Activated naive CD8-positive, alpha-beta T cell treated with anti-CD3 and anti-CD28 coated beads, Interleukin-2, amount 10 ng/mL, durations not matched to agents 7 days and 5 days (primary cell): ENCODE measurements at places on chromosomes 11 and 22.

DNA sequence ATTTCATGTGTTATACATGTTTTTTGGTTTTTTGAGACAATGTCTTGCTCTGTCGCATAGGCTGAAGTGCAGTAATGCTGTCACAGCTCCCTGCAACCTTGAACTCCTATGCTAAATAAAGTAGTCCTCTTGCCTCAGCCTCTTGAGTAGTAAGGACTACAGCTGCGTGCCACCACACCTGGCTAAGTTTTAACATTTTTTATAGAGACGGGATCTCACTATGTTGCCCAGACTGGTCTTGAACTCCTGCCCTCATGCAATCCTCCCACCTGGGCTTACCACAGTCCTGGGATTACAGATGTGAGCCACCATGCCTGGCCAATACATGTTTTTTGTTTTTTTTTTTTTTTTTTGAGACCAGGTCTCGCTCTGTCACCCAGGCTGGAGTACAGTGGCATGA lies 33.9 kb downstream of the SWAP70 start:
- no peaks in the 10 kb centered on the region for H3K27me3 ChIP-seq
- H3K27ac ChIP-seq, result no peak overlapping the region
- H3K4me1 ChIP-seq, result peaks cover 9% of the 10 kb centered on the region

DNA sequence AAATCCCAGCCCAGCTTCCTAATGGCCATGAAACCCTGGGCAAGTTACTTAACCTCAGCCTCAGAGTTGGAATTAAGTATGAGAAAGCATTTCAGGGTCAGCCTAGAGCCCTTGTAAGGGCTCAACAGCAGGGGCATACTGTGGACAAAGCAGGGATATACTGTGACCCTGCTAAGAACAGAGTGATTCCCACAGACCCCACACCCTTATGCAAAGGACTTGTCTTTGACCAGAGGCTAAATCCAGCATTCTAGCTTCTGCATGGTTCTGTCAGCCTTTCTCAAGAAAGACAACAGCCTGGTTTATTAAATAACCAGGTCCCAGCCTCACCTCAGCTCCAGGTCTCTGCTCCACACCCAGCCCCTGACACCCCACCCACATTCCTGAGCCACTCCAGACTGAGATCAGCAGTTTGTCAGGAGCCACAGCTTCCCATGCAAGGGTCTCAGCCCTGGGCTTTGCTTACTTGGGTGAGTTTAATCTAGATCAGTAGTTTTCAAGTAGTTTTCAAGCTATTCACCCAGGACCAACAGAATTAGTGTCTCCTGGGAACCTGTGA lies 69.2 kb downstream of the GALNT18 start:
- DNase-seq, result no peak
- H3K4me3 ChIP-seq, result no peak overlapping the region
- H3K27ac ChIP-seq, result no peak overlapping the region
- H3K4me1 ChIP-seq, result no peaks in the 10 kb centered on the region
- H3K27me3 ChIP-seq, result peaks cover 2% of the 10 kb centered on the region

DNA sequence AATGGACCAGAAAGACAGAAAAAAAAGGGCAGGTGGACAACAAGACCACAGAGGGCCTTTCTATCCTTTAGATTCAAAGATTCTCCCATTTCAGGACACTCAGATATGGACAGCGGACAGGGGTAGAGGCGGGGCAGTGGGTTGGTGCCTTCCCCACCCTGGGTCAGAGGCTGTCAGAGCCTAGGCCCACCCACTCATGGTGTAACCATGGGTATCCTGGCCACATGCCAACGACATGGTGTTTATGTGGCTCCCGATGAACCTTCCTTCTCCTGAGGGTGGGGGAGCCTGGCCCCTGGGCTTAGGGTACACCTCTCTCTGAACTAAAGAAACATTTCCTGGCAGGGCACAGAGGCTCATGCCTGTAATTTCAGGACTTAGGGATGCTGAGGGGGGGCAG lies 14.3 kb upstream of the P2RY2 start:
- no peak overlapping the region for H3K27ac ChIP-seq
- DNase-seq, result no peak
- no peaks in the 10 kb centered on the region for H3K4me1 ChIP-seq
- no peaks in the 10 kb centered on the region for H3K36me3 ChIP-seq
- peaks cover 37% of the 10 kb centered on the region for H3K27me3 ChIP-seq

- peaks cover 15% of the 10 kb centered on the region for H3K4me1 ChIP-seq
- DNase-seq, result peak; percentile 72
- peaks cover 11% of the 10 kb centered on the region for H3K36me3 ChIP-seq
- H3K27ac ChIP-seq, result no peak overlapping the region
- peak overlapping the region; percentile 25 for H3K4me3 ChIP-seq
- no peaks in the 10 kb centered on the region for H3K27me3 ChIP-seq
These were observed 12.7 kb downstream of the MAFF start for GRCh38 chr22:38214302-38215056.

DNA sequence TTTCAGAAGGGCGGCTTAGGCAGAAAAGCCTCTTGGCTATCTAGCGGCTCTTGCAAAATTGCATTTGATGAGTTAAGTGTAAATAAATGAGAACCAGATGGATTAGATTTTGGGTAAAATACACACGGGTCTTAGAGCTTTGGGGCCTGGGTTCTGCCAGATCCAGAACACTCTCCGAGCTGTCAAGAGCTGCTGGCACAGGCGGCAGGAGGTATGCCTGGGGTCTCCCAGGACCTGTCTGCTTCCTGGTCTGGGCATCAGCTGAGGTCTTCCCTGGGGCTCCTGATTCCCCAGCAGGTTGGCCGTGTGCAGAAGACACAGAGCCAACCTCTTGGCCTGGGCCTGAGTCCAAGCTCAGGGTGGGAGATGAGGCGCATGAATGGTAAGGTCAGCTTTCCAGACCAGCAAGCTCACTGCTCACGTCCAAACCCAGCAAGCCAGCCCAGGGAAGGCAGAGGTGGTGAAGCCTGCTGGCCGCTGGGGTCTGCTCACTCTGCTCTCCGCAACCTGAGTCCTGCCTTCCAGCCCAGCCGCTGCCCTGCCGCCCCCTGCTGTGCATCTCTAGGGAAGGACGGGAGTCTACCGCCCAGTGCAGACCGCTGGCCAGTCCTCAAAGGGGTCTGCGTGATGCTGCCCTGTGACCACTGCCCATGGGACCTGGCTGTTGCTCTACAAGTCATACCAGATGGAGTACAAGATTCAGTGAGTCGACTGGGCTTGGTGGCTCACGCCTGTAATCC lies 44.9 kb downstream of the SCUBE1 start:
- no peaks in the 10 kb centered on the region for H3K27me3 ChIP-seq
- H3K27ac ChIP-seq, result no peak overlapping the region
- no peak for DNase-seq
- H3K4me1 ChIP-seq, result no peaks in the 10 kb centered on the region
- H3K4me3 ChIP-seq, result no peak overlapping the region
- H3K36me3 ChIP-seq, result no peaks in the 10 kb centered on the region

DNA sequence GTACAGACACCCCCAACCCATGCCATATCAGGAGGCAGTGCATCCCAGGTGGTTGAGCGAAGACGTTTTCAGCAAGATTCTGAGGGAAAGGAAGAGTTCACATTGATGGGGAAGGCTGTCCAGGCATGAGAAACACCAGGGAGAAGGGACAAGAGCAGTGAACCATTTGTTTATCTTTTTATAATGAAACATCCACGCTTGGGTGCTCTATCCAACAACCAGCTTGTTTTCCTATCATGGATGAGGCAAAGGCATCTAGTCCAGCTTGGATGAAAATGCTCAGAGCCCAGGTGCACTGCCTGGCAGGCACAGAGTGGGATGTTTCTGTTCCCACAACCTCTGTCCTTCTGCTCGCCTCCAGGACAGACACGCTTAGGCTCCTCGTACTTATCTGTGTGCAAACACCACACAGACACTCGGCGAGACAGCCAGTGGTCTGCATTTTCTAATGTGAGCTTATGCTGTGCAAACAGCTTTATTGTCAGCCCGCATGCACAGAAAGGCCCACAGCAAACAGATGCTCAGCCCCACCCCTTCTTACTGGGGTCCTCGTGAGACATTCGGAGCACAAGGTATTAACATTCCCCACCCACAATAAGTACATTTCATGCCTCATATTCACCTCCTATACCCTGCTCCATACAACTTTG lies 45.4 kb upstream of the NTM start:
- no peak for DNase-seq
- H3K27ac ChIP-seq, result no peak overlapping the region
- H3K27me3 ChIP-seq, result no peaks in the 10 kb centered on the region
- H3K4me3 ChIP-seq, result no peak overlapping the region
- no peaks in the 10 kb centered on the region for H3K4me1 ChIP-seq

DNA sequence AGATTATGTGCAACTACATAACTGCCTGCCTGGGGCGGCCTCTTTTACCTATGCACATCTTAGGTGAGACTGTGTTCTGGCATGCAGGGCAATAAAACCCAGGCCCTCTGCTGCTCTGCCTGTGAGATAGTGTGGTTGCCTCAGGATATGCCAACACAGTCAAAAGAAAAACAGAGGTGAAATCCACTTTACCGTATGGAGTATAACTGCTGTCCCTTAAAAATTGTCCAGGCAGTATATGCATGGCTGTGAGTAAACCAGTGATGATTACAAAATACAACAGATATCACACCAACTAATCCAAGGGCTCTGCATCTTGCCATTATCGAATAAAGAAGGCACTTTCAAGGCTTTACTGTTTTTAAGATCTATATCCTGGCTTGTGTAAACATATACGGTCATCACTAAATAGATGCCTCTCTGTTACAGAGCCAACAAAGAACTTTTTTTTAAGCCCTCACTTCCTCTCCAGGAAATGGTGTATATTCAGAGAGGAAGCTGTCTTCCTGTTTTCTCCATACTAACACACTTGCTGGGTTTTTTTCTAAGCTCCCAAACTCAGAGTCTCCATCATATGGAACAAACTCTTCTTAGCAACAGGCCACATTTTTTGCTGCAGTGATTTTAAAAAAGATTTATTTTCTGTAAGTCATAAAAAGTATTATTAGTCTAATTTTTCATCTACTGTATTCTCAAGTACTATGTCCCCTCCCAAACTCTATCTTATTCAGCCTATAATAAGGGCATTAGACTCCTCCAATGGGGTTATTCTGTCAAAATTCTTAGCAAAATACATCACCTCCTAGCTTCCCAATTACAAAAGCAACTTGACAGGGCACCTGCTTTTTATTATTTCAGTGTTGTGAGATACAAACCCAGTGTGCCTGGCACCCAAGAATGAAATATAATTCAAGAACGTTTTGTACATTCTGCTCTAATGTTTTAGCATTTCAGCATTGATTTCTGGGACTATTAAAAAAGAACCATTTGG lies 135.2 kb downstream of the MAML2 start:
- H3K4me3 ChIP-seq, result peak overlapping the region; percentile 74
- H3K27ac ChIP-seq, result peak overlapping the region; percentile 91
- no peak for DNase-seq

DNA sequence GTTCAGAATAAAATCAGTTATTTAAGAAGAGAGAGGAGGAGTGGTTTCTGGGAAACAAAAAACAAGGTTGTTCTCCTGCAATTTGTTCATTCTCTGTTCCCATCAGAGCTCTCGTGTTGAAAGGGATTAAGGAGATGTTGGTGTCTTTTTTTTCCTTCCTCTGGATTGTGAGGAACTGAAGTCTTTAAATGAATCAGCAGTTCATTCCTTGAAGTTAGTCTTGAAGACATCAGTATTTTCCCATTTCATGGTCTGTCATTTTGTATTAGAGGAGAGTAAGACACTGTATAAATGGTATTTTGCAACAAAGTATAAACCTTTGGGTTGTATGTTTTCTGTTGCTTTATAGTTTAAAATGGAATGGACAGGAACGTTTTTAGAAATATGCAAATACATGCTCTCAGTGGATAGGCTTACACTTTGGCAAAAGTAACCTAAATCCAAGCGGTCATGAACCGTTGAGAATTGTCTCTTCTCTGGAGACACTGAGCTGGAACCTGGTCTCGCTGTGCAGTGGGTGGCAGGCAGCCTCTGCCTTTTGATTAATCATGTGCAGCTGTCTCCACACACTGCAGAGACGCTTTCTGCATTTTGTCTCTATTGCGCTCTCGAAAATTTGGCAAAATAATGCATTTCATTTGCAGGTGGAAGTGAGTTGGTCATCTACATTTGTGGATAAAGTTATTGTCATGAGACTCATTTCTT lies 33.0 kb downstream of the SAMM50 start:
- no peak overlapping the region for H3K27ac ChIP-seq
- DNase-seq, result no peak
- H3K27me3 ChIP-seq, result no peaks in the 10 kb centered on the region

GRCh38 chr22:30733181-30733631 lies 38.5 kb downstream of the OSBP2 start:
- H3K27ac ChIP-seq, result no peak overlapping the region
- no peak overlapping the region for H3K4me3 ChIP-seq
- no peaks in the 10 kb centered on the region for H3K36me3 ChIP-seq
- H3K4me1 ChIP-seq, result no peaks in the 10 kb centered on the region

DNA sequence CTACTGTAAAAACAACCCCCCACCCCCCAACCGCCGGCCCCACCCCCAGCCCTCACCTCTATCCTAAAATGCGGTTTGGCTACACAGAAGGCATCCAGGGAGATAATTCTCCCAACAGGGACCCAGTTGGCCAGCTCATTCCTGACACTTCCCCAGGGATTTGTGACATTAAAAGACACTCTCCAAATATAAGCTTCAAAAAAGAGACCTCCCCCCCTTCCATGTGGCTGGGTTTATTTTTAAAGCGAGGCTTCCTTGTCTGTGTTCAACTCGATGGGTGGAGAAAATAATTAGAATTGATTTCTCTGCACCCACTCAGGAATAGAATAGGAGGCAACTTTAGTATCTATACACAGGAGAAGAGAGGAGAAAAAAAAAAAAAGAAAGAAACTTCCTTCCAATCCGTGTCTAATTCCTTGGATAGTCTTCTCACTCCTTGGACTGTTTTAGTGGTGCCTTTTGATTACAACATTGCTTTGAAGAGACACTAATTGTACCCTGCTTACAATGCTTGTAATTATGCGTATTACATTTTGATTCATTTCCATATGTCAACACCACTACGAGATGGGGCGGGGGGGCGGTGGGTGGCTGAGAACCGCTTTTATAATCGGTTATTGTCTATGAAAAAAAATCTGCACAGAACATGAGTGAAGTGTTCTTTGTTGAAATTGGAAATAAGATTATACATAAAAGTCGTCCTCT lies 500.4 kb downstream of the MIAT start:
- H3K4me3 ChIP-seq, result no peak overlapping the region
- DNase-seq, result no peak
- H3K36me3 ChIP-seq, result no peaks in the 10 kb centered on the region

DNA sequence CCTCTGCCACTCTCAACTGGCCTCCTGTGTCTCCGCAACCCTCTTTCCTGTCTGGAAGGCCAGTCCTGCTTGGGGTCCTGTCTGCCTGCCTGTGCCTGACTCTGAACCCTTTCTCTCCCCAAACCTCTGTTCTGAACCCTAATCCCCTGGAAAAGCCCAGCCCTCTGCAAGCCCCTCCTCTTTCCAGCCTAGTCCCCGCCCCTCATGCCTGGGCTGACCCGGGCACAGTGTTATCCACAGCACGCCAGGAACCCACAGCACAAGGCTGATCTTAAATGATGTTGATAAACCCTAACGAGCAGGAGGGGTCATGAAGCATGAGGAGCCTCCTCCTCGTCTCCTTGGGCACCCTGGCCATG lies at the start of gene IFITM10:
IFITM10 (minus strand) TSS at position 115 of the 359 bp plus-strand sequence. CDS start 153 bp downstream, outside the sequence.
- no peak within 1 kb of the TSS for H3K27ac ChIP-seq
- H3K4me1 ChIP-seq, result peaks cover 33% of the 10 kb centered on the region
- H3K27me3 ChIP-seq, result peaks cover 17% of the 10 kb centered on the region
- peaks cover 15% of the 10 kb centered on the region for H3K36me3 ChIP-seq
- H3K4me3 ChIP-seq, result peak within 1 kb of the TSS; percentile 29
